Esophagus squamous epithelium (tissue), 5 donors: ENCODE measurements at places on chromosomes 11 and 22.

DNA sequence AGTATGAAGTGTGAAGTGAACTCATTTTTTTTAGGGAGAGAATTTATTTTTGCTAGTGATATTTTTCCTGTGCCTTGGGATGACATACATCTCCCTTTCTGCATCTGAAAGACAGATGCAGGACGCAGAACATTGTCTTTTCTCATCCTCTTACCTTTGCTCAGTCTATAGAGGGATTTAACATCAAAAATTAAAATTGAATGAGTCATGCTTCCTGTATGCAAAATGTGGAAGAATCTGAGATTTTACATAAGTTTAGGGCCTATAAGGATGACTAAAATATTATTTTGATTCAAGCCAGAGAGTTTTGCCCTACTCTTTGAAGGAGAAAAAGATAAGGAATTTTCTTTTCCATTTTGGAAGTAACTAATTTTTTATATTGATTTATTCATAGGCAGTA, 27.3 kb downstream of the XRCC6 start:
- DNase-seq = no peak

- no peak for DNase-seq
Observed at GRCh38 chr11:104064034-104064630, 27.7 kb downstream of the DDI1 start.

- DNase-seq = no peak
Observed at GRCh38 chr11:14390669-14391068, 31.7 kb upstream of the RRAS2 start.

DNA sequence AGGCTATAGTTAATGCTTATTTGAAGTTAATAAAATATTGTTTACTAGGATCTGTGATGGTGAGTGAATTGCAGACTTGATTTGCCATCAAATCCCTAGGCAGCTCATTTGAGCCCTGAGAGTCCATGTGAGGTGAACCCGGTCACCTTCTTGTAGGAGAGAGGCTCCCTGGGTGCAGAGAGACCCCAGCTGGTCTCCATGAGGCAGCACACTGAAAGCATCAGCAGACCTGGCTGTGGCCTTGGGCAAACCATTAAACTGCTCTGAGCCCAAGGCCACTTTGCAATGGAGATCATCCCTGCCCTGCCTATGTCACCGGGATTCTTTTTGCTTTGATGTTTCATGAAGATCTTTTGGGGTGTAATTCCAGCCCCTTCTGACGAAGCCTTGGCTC, 125.2 kb downstream of the MICAL2 start:
- DNase-seq = no peak

- no peak for DNase-seq
Observed at GRCh38 chr11:69356703-69357457, 62.9 kb downstream of the MYEOV start.

- no peak for DNase-seq
Observed at GRCh38 chr11:69127081-69127850, 28.5 kb upstream of the SMIM38 start.

GRCh38 chr11:96259134-96259830, 83.7 kb downstream of the MAML2 start:
- no peak for DNase-seq

GRCh38 chr11:116787786-116788486, at the start of gene ZPR1:
TSS of gene ZPR1 (minus strand) at chr11:116788023. CDS start at chr11:116787990, 33 bp downstream.
- peak; percentile 39 for DNase-seq

GRCh38 chr22:40345815-40346184, 500 bp upstream of the ADSL start:
- DNase-seq = no peak

DNA sequence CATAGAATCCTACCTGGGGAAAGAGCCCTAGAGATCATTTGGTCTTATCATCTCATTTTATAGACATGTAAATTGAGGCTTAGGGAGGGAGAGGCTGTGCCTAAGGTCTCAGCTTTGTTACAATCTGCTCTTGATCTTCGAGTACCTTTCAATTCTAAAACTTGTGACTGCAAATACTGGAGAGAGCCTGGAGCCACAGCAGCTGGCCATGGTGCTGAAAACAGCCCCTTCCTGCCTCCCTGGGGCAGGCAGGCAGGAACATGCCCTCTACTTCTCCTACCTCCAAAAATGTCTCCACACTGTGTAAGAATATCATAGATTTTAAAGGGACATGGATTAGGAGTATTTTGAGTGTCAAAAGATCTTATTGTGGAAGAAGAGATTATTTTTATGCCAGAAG, 52.2 kb downstream of the C22orf42 start:
- no peak for DNase-seq

DNA sequence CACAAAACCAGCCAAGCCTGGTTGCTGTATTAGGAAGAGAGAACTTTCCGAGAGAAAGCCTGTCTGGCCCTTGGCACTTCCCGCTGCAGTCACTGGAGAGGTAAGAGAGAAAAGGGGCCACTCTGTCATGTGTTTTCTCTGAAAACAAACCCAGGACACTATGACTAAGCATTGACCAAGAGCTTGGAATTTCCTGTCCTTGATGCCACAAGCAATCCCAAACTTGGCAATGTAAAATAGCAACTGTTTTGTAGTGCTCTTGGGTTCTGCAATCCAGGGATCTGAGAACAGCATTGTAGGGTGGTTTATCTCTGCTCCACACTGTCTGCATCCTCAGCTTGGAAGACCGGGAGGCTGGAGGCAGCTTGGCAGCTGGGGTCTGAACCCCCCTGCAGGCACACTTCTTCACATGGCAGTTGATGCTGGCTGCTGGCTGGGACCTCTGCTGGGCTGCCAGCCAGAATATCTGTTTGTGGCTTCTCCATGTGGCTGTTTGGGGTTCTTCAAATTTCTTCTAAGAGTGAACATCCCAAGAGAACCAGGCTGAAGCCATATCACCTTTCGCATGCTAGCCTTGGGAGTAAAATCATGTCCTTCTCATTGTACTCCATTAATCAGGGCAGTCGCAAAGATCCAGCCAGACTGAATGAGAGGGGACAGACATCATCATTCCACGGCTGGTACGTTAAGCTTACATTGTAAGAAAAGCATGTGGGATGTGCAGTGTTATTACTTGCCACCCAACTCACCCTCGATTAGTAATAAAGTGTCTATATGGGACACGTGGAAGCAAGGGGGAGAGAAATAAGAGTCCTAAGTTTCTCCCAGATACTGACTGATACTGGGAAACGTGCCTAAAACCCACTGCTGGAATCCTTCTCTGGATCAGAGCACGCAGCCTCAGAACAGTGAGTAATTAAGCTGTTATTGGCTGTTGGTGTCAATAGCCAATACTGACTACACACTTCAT, 537.4 kb upstream of the B3GAT1 start:
- no peak for DNase-seq

DNA sequence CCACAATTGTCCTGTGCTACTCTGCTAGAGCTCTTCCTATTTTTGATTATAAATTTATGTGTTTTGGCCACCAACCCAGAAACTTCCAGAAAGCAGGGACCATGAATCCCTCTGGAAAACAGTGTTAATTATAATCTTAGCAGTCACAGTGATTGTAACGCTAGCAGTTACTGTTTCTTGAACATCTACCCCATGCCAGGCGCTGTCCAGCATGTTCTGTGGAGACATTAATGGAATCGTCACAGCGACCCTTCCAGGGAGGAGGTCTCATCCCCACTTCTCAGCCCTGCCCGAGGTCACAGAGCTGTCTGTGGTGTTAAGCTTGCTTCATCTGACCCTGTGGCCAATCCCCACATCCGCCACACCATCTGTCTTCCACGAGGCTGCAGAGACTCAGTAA, 13.9 kb upstream of the PNPLA5 start:
- DNase-seq = no peak

- DNase-seq = no peak
Observed at GRCh38 chr11:66230978-66231377, 37.5 kb upstream of the RAB1B start.

DNA sequence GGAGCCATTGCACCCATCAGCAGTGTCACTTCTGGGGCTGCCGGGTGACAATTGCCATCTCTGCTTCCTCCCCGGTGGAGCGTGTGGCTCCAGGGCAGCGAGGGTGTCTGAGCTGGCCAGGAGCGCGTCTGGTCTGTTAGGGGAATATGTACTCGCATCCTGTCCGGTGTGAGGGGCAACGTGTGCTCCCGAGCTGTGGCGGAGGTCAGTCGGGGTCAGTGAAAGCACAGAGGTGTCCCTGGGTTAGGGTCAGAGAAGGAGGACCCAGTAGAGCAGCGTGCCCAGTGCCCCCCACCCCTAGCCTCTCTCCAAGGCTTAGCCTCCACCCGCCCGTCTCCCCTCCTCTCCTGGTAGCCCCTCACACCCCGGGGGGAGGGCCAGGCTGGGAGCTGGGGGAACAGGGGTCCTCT, 1.5 kb downstream of the CLCF1 start:
- DNase-seq = no peak

DNA sequence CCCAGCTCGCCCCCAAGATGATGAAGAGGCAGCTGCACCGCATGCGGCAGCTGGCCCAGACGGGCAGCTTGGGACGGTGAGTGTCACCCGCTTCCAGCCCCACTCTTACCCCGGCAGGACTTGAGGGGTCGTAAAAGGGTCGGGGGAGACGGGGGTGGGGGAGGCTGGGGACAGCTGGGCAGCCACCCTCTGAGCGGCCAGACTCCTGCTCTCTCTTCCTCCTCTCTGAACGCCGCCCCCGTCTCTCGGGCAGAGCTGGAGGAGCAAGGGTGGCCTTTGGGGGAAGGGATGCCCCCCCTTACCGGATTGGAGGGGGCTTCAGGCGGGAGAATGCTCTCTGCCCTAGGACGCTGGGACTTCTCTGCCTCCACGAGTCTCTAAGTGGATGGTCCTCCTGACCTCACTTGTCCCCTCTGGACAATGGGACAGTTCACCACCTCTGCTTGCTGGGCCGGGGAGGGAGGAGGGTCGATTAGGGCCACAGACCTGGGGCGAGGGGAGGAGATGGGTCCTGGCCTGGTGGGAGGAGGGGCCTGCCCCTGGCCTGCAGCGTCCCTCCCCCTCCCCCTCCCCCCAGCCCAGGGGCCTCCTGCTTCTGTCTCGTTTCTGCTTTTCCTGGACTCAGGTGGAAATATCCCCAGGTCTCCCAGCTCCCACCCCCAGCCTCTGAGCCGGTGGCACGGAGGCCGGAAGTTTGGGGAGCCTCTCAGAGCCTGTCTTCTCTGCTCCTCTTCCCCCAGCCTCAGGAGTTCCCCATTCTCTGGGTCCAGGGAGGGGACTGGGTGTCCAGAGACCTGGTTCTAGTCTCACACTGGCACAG, 512 bp downstream of the SH3BP1 start:
- no peak for DNase-seq

DNA sequence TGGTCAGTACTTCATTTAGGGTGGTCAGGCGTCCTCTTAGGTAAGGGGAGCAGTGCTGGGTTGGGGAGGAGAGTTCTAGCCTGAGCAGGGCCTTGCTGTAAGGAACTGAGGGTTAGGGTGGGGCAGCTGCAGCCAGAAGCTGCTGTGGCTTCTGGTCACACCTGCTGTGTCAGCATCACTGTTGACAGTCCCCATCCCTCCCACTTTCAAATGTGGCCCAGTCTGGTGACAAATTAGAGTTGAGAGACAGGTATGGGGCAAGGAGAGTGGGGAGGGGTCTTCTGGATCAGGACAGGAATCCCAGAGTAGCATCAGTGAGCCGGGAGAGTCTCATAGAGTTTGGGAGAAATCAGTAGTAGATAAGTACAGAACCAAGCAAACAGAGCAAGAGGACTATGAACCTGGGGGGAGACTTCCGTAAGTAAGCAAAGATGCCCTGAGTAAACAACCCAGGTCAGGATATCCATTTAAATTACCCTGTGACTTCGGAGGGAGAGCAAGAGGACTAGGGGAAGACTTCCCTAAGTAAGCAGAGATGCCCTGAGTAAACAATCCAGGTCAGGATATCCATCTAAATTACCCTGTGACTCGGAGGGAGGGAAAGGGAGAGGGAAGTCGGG, 53.7 kb downstream of the PPP6R2 start:
- no peak for DNase-seq

DNA sequence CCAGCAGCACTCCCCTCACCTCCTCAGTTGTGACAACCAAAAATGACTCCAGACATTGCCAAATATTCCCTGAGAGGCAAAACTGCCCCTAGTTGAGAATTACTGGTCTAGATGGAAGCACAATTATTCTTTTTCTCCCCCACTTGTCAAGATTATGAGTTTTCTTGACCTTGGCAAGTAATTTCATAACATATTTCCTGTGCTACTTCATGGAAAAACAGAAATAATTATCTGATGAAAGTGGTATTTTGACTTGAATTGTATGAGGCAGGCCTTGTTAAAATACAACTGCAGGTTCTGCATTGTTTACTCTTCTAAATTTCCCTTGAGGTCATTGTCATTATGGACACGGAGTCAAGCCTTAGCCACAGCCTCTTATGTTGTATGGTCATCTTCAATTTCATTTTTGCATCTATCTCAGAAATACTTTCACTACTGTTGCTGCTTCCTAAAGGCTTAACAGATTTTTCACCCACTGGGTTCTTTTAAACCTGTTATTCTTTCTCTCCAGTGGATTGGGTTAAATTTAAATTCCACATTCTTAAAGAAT, 32.2 kb upstream of the LDLRAD3 start:
- no peak for DNase-seq

DNA sequence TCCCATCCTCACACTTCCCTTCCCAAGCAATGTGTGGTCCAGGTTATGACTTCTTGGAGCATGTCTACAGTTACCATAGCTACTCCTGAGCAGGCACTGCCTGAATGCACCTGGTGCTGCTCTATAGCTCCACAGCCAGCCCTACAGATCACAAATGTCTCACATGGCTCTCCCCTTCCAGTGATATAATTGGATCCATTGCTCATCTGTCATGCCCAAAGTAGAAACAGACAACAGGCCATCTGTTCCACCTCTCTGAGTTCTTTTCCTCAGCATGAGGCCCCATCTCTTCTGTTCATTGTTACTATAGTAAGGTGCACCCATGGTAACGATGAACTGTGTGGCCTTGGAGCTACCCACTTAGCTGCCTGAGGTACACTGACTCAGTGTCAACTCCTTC, 320.3 kb upstream of the ZC3H12C start:
- no peak for DNase-seq

DNA sequence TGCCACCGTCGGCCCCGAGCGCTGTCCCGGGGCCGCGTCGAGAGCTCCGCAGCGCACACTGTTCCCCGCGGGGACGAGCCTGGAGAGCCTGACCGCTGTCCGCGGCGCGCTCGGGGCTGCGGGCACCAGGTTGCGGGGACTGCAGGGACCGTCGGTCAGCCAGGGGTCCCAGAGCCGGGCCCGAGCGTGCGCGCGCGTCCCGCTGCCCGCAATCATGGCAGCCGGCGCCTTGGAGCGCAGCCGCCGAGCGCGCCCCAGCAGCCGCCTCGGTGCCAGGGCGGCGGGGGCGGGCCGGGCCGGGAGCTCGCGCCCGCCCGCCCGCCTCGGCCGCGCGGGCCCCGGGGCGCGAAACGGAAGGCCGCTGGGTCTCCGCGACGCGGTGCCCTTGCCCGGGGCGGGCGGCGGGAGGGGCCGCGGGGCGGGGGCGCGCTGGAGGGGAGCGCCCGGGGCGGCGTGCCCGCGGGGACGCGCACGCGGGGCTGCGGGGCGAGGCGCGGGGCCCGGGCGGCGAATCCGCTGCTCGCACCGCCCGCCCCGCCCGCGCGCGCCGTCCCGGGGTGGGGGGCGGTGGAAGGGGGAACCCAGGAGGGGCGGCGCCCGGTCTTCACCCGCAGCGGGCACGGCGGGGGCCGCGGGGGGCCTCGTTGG, 79.4 kb upstream of the PPARA start:
- no peak for DNase-seq

GRCh38 chr22:29245626-29246385, 22.0 kb downstream of the RHBDD3 start:
- DNase-seq = peak; percentile 10

- DNase-seq = no peak
Observed at GRCh38 chr22:42857845-42858481, 890 bp upstream of the ARFGAP3 start.
